Retina (tissue), 1 donor: ENCODE measurements at places on chromosomes 5 and 9.

- no peak for DNase-seq
Observed at GRCh38 chr5:179134511-179134910, 74.3 kb downstream of the ZNF354C start.

GRCh38 chr5:135308245-135308644 is 90.8 kb downstream of the MACROH2A1 start:
- DNase-seq, result no peak

DNA sequence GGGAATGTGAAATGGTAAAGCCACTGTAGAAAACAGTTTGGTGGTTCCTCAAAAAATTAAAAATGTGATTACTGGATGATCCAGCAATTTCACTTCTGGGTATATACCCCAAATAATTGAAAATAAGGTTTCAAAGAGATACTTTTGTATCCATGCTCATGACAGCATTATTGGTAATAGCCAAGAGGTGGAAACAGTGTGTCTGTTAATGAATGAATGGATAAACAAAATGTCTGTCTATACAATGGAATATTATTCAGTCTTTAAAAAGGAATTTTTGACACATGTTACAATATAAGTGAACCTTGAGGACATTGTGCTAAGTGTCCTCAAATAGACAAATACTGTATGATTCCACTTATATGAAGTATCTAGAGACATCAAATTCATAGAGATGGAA is 40.1 kb downstream of the NUP214 start:
- no peak for DNase-seq

DNA sequence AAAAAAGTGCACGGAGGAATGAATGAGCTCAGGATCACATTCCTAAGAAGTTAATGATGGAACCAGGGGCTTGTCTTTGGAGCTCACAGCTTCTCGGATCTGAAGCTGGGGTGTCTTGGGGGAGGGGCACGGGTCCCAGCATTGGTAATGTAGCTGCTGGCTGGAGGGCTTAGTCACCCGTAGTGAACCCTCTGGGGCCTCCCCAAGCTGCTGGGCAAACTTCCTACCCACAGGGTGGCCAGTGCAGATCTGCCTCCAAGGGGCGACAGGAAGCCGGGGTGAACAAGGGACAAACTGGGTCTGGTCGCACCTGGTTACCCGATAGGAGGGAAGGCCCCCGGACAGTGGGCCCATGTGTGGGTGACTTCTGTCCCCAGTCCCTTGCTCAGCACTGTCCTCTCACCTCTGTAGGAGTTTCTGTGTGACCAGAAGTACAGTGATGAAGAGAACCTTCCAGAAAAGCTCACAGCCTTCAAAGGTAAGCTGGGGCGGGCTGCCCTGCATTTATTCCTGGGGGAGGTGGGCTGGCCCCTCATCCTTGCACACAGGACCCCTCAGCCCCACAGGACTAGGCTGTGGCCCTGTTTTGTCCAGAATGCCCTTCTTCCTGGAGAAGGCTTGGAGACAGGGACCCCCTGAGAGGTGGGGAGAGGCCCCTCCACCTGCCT is 14.1 kb upstream of the NUP214 start:
- DNase-seq, result peak; percentile 55

DNA sequence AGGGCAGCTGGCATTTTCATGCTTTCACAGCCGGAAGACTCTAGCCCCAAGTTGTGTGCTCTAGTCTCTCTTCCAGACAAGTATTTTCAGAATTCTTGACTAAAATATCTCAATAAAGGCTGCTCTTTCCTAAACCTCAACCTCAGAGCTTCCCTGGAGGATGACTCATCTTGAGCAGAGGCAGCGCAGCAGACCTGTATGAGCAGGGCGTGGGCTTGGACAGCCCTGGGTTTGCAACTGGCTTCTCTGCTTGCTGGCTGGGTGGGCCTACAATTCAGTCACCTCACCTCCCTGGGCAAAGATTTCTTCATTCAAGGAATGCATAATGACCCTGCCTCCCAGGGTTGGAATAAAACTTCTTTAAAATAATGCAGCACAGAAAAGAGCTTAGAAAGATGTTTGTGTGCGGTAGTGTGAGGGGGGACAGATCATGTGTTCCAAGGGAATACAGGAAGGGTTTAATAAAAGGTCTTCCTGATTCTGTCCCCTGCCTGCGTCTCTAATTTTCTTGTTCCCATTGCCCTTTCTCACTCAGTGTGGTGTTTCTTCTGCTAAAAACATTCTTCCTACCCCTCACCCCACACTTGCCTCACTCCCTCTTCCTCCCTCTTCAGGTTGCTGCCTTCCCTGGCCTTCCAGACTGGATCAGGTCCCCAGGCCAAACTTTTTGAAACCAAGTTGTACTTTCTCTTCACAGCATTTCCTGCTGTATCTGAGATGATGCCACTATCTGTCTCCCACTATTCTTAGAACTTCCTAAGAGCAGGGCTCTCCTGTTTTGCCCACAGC is 39.4 kb upstream of the MAP1B start:
- no peak for DNase-seq

DNA sequence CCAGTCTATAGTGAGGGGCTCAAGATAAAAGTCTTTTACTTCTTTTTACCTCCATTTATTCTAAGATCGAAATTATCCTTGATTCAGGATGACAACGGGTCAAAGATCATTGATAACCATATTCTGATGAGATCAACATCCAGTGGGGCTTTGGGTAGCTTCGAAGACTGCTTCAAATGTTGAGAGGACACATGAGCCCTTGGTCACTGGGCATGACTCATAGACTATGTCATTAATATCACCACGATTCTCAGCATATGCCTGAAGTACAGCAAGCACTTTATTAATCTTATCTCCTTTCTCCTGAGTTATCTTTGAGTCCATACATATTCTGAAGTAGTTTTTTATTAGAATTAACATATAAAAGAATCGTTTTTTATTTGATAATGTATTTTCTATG is 117.1 kb upstream of the DAB2 start:
- DNase-seq, result no peak

- DNase-seq, result no peak
Observed at GRCh38 chr5:124398460-124398859, 348.0 kb downstream of the ZNF608 start.

- no peak for DNase-seq
Observed at GRCh38 chr5:86979811-86980411, 287.8 kb upstream of the RASA1 start.

DNA sequence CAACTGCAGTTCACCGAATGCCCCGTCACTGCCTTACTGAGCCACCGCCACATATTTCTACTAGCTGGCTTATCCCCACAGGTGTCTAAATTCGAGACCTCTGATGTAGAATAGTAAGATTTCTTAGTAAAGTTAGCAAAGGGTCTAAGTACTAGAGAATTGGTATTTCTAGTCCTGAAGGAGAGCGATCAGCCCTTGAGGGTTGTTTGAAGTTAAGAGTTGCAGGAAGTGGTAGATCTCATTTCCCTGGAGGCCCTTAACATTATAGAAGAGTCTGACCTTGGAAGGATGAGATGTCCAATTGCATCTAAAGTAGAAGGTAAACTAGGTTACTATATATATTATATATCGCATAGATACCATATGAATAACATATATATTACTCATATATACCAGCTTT is 451.8 kb downstream of the CCDC171 start:
- no peak for DNase-seq

DNA sequence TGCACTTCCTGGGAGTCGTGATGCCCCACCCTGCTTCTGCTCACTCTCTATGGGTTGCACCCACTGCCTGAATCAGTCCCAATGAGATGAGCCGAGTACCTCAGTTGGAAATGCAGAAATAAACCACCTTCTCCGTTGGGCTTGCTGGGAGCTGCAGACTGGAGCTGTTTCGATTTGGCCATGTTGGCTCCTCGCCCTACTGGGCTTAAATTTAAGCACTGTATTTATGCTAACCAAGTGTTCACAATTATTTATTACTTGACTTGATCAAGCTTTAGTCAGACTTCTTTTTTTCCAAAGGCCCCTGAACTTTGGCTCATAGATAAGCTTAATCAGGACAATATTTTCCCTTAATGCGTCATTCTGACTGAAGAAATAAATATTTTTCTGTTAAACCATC is 1072.4 kb upstream of the CDH9 start:
- DNase-seq, result no peak

DNA sequence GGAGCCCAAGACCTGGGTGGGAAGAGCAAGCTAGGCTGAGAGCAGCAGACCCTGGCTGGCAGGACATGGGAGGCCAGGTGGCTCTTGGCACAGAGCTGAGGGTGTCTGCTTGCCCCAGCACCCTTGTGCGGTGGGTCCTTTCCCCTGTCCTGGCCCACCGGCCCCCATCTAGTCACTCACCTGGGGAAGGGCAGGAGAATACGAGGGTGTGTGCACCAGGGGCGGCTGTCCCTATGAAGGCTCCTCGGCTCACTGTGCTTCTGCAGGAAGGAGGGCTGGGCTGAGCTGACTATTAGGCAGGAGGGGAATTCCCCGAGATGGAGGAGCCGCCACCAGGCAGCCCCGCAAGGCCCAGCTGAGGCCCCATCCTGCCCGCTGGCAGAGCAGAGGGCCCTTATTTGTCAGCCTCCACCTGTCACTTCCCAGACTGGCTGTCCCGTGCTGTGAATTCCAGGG is 6.1 kb upstream of the TNIP1 start:
- DNase-seq, result no peak

GRCh38 chr5:179542170-179542569 is 8.2 kb upstream of the RUFY1 start:
- no peak for DNase-seq

DNA sequence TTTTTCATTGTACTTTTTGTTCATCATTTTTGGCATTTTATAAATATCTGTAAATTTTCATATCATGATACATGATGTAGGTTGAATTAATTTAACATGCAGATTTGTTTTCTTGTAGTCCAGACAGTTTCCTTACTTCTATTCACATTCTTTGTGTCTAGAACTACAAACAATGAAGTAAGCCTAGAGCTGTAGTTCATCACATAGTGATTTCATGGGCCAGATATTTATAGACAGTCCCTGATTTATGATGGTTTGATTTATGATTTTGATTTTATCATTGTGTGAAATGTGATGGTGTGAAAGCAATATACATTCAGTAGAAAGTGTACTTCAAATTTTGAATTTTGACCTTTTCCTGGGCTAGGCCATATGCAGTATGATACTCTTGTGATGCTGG is 139.0 kb downstream of the ARHGEF28 start:
- no peak for DNase-seq

DNA sequence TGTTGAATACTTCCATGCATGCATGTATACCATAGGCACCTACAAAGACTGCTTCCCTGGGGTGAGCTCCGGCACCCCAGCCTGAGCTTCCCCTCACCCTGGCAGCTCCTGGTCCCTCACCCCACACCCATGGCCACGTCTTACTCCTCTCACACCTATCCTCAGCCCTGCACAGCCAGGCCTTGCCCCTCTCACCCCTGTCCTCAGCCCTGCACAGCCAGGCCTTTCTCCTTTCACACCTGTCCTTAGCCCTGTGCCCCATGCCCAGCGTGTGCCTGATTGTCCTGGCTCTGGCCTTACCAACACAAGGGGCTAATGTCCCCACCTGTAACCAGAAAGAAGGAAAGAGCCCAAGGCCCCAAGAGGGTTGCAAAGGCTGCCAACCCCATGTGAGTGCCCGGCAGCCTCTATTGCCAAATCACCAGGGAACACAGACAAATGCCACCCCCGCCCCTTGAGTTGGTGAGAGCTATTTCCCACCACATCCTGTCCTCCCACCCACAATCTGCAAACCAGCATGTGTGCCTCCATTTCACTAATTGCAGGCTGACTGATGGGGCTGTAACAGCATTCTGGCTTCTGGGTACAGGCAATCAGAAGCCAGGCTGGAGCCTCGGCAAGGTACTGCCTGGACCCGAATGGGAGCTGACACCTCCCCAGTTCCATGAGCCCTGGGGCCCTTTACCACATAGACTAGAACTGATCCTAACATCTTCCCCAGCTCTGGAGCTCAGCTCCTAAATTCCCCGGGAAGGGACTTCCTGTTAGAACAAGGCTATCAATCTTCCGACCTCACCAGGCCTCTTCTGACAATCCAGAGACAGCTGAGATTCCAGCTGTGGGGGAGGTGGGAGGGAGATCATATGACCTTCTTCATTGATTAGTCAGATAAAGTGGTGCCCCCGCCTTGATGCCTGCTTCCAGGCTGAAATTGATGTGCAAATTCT is 78.2 kb downstream of the FAM114A2 start:
- DNase-seq, result no peak

- DNase-seq, result no peak
Observed at GRCh38 chr5:57411982-57412381, 70.6 kb downstream of the ACTBL2 start.

DNA sequence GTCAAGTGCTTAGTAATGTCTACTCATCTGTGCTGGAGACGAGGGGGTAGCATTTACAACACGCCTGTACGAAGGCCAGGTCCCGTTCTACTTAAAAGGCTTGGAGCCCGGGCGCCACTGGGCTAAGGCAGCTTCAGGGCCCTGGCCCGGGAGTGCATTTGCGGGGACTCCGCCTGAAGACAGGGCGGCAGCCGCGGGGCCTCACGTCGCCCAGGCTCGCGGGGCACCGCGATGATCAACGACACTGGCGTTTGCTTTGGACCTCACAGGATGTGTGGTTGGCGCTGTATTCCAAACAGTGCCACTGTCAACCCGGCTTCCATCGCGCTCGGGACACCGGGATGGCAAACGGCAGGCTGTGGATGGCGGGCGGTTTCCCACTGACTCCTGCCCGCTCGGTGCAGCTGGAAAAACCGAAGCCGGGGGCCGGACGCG is 1.1 kb upstream of the TENT4A start:
- DNase-seq, result peak; percentile 90

DNA sequence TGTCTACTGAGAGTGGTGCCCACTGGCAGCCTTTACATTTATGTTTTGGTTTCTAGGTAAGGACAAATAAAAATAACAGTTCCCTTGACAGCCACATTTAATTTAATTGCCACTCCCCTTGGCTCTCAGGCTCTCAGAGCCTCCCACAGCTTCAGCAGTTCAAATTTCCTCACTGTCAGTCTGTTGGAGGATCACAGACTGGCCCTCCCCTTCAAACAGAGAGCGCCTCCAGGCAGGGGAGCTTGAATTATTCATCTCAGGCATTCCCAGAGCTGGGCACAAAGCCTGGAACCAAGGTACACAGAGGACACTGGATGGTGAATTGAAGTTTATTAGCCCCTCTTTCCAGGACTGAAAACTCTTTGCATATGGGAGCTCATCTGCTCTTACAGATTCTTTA is 407.7 kb downstream of the SPOCK1 start:
- peak; percentile 51 for DNase-seq

GRCh38 chr9:133826289-133827085 is 88.3 kb upstream of the SARDH start:
- DNase-seq, result peak; percentile 57
